ENCODE measurements at places on chromosomes 5 and 9.

GRCh38 chr9:124449381-124450151, 685 bp upstream of the ADGRD2 start:
- no peak for DNase-seq

GRCh38 chr5:114857941-114858551, 311.7 kb downstream of the TRIM36 start:
- DNase-seq = no peak

DNA sequence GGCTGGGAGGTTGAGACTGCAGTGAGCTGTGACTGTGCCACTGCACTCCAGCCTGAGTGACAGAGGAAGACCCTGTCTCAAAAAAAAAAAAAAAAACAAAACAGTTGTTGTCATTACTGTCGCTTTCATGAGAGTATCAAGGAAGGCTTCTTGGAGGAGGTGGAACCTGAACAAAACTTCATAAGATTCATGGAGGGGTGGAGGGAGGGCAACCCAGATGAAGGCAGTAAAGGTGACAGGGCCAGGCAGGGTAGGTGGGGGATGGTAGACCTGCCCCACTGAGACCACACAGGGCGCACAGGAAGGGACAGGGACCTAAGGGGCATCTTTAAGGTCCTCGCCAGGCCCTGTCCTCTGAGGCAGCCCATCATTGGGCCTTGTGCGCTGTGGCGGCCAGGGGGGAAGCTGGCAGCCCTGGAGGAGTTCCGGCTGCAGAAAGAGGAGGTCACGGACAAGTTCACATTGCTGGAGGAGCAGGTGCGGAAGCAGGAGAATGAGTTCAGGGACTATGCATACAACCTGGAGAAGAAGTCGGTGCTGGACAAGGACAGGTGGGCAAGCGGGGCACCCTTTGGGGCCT, 3.5 kb downstream of the CFAP157 start:
- DNase-seq = no peak

DNA sequence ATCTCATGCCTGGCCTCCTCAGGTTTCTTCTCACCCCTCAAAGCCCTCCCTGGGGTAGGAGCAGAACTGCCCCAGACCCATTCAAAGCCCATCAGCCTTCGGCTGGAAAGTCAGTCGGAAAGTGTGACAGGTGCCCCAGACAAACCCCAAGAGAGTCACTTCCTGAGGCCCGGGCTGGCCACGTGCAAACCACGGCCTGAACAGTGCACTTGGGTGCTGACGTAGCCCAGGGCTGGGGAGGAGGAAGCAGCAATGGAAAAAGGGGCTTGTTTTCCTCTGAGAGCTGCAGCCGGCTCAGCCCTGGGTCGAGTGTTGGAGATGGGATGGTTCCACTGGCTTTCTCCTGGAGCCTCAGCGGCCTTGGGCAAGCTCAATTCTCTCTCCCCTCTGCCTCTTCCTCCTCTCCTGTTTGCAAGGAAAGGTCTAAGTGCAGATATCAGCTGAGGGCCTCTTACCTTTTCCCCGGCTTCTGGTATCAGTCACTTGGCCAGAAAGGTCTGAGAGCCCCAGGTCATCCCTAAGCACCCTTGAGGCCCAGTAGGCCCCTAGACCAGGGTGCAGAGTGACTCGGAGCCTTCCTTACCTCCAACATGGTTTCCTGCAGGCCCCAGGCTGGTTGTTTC, 5.9 kb upstream of the EGR1 start:
- no peak for DNase-seq

DNA sequence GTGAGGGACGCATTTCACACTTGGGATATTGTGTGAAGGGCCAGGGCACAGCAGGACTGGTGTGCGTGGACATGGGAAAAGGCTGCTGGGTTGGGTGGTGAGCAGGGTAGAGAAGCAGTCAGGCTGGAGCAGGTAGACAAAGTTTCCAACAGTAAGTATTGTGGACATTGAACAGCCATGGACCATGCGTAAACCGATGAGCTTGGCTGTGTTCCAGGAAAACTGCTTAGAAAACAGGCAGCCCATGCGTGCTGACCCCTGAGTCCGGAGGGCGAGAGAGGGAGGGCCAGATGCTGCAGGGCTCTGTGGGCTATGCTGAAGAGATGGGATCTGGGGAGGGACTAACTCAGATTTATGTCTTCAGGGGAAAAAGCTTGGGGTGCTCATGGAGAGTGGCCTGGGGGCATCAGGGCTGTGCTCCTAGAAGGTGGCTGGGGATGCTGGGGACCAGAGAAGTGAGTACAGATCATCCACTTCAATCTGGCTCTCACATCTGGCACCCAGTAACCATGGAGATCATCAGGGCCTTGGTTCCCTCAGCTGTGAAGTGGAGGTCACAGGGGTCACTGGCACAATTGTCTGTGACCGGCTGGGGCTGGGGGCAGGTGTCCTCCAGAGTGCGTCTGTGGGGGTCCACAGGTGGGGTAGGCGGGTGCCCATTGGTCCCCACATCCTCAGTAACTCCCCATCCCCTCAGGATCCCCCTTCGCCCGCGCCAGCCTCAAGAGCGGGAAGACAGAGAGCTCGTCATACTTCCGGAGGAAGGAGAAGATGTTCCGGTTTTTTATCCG, 93.3 kb downstream of the CACNA1B start:
- DNase-seq = no peak

- no peak for DNase-seq
Measured at GRCh38 chr9:31790720-31791119, 593.7 kb upstream of the ACO1 start.

All from NCI-H1092 (cell line).